Activated CD8-positive, alpha-beta memory T cell treated with anti-CD3 and anti-CD28 coated beads for 1 hour (primary cell): ENCODE measurements at places on chromosomes 6 and 20.

DNA sequence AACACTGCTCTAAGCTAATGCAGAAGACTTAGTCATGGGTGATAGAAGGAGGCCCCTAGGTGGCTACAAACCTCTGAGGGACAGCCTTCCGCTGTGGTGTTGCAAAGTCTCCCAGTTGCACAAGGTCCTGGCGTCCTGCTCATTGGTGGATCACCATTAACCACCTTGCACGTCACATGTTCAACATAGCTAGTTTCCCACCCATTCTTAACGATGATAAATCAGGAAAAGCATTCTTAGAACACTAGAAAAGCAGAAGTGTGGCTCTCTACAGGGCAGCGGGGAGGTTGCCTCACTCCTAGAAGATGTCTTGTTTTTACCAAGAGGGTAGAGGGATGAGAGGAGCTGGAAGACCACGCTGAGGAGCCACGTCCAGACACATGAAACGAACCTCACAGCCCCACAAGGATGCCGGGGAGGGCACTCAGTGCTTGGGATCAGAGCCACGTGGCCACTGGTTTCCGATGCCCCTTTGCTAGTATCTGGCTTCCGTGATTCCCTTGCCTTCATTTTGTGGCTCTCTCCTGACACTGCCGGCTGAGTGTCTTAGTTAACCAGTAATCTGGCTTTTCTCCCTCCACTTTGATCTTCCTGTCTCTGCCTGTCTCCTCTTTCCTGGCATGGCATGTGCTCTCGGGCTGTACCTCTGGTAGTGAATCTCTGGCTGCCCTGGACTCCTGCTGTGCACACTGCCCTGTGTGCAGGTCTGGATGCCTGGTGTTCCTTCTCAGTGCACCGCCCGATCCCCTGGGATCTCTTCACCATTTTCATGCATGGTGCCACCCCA is 91.4 kb upstream of the NEDD9 start:
- no peak for DNase-seq

- no peak for DNase-seq
Observed at GRCh38 chr6:45706319-45706718, 309.3 kb downstream of the CLIC5 start.

- no peak for DNase-seq
Observed at GRCh38 chr6:44094403-44095242, 32.6 kb downstream of the MRPL14 start.

GRCh38 chr20:9015984-9016324 is 52.9 kb upstream of the PLCB4 start:
- no peak for DNase-seq

DNA sequence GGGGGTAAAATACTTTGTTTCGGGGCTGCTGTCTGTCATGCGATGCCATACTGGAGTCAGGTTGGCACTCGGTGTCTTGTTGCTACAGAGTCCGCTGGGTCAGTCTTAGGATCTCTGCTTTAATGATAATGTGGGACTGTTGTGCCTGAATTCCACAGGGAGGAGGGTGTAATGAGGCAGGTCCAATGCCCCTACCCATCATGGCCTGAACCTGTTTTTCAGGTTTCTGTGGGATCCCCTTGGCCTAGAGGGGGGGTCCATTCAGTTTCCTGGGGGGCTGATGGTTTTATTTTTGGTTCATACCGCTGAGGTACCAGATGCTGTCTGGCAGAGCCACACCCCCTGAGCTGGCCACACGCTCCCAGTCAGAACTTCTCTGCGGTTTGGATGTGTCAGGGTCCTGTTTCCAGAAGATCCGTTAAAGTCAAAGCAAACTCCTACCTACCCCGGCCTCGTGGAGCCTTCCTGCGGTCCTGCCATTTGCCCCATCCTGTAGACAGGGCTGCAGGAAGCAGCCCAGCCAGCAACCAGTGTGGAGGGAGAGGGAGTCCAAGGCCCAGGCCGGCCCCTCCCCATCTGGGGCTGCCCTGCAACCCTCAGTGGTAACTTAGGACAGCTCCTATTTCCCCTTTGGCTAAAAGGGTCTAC is 69.7 kb downstream of the TCP11 start:
- no peak for DNase-seq

DNA sequence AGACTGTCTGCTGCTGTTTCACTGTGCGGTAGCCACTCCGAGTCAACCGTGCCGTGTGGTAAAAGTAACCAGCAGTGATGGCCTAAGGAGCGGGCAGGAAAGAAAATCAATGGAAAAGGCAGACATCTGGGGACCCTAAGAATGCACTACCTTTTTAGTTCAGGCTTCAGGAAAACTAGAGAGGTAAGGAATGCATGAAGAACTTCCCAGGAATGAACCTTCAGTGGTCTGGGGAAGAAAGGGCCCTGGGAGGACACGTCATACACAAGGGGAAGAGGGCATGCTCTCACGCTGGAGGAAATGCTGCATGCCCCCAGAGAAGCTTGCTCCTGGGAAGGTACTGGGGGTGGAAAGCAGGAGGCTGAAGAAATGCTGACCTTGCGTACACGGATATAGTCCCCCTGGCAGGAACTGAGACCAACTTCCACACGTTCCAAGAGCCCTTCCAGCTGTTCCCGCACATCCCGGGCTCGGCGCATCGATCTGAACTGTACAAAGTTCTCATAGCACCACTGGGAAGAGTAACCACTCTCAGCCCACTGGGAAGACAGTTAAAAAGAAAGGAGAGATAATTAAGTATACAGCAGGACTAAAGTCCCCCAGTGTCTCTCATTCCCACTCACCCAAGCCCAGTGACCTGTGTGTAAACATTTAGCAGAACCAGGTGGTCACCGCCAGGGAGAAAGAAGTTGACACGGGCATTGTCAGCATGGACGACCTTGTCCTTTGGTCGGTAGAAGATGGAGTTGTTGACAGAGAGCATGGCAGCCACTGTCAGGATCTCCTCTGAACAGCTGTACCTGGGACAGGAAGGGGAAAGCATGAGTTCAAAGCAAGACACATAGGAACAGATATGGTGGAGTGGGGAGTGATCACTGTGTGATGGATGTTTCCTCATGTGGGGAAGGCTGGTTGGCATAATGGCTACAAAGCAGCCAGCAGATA is 8.1 kb downstream of the C6orf136 start:
- no peak for DNase-seq

DNA sequence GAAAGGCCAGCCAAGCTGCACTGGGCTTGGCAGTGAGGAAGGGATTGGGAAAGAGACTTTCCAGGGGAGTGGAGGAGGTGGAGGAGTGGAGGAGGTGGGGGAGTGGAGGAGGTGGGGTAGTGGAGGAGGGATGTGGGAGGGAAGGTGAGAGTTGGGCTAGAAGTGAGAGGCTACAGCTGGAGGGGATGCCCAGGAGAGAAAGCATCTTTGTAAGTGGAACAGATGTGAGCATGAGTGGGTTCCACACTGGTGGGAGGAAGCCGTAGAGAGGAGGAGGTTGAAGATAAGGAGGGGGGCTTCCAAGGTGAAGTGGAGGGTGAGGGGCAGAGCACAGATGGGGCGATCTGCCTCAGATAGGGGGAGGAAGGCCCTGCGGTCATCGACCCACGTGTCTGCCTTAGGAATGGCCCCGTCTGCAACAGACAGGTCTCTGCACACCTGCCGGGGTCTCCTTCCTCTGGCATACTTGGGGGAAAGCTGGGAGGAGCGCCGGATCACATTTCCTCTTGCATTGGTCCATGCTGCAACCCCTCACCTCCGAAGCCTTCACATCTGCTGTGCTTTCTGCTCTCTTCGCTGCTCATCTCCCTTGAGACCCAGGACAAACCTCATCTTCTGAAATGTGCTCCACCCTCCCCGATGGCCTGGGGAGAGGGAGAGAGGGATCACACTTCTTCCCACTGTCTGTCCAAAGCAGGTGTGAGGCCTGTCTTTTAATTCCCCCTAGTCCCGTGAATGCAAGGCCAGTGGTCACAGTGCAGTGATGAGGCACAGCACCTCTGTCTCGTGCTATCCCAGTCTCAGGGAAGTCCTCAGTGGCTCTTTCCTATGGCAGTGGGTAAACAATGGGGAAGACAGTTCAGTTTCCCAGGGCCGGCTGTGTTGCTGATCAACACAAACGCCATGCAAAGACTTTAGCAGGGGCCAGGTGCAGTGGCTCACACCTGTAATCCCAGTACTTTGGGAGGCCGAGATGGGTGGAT is 48.6 kb upstream of the SNX9 start:
- no peak for DNase-seq

DNA sequence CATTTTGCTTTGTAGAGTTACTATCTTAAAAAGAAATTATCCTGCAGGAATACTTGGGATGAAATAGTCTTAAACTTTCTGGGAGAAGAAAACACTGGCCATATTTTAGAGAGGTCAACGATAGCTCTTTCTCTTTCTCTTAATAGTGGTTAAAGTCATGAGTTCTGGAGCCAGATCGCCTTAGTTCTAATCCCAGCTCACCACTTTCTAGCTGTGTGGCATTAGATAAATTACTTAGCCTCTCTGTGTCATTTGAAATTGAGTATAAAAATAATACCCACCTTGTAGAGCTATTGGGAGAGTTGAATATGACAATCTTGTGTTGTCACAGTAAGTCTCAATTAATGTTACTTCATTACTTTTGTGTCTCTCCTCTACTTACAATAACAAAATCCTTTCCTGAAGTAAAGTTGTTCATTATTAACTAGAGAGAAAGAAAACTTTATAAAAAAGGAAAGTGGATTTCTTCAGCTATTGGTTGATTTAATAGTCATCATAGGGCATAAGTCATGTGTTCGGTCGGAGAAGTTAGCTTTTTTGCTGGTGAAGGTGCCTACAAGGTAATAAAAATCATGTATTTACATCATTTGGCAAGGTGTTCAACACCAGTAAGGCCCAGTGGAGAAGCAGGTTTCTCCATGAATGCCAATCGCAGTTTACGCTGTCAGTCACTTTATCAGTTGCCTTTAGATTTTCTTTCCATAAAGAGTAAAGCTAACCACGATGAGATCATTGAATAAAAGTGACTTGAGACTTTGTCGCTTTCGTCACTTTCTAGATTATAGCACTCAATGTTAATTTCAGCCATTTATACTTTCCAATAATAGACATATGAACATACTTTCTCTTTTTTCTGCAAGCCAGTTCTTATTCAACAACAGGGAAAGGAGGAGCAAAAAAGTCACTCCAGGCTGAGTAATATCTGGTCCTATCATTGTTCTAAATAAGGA is 2.0 kb downstream of the NEDD9 start:
- no peak for DNase-seq

GRCh38 chr6:56714273-56714672 is 71.6 kb upstream of the DST start:
- no peak for DNase-seq

DNA sequence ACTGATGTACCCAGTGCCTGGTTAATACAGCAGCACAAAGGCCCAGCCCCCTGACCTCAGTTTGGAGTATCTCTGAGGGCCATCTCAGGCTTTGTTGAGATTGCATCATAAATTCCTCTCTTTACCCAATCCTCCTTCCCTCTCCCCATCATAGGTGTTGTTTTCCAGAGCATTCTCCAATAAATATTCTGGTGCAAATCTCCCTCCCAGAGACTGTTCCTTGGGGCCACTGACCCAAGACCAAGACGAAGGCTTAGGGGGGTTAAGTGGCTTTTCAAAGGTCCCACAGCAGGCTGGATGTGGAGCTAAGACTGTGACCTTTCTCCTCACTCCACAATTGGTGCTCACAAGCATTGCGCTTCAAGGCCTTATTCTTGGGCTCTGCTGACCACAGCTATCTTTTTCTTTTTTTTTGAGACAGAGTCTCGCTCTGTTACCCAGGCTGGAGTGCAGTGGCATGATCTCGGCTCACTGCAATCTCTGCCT is 72.4 kb upstream of the ZMYND8 start:
- DNase-seq = no peak

GRCh38 chr6:124927806-124928205 is 34.4 kb upstream of the RNF217 start:
- DNase-seq = no peak

GRCh38 chr6:31663961-31664789 is 622 bp downstream of the GPANK1 start:
- no peak for DNase-seq

DNA sequence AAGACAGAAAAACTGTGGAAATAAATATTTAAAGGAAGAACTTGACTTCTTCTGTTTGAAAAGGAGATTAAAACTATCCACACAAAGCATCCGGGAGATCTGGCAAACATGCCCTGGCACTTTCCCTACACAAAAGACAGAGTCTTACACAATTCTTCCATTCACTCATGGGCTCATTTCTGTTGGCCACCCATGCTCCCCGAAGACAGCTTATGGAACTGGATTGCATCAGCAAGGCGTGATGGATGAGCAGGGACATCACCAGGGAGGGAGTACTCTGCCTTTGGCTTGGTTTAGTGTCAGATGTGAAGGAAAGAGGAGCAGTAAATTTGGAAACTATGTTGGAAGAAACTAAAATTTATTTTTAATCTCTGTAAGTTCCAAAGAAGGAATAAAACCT is 379.3 kb downstream of the CD109 start:
- no peak for DNase-seq

DNA sequence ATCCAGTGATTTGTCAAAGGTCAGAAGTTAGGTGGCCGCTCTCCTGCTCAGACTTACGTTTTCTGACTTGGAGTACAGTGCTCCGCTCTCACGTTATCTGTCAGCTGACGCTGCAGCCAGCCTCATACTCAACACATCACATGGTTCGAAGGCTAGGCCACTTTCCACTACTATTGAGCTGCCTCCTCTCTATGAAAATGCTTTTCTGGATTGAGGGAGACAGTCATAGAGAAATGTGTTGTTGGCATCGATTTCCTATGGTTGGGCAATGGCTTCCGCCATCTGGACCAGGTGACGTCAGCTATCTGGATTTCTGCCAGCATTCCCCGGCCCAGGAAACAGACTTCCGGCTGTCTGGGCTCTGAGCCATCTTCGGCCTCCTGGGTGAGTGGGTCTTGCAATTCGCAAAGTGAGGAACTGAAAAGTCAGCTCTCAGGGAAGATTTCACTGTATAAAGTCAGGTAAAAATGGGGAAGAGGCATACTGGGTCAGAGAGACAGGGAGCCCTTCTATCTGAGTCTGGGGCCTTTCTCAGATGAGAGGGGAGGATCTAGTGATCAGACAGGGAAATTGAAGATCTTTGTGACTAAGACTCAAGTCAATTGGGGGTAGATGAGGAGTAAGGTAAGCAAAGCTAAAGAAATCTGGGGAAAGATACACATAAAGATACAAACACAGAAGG is 37.5 kb upstream of the IER3 start:
- no peak for DNase-seq

GRCh38 chr6:161038229-161039031 is 46.9 kb downstream of the MAP3K4 start:
- DNase-seq = no peak

- no peak for DNase-seq
Observed at GRCh38 chr6:131210469-131210868, 75.2 kb downstream of the AKAP7 start.

- DNase-seq = no peak
Observed at GRCh38 chr6:132143258-132143657, 192.1 kb upstream of the CCN2 start.
